CD4-positive, alpha-beta memory T cell (primary cell): ENCODE measurements at places on chromosomes 11 and 22. TPM values are rescaled to one million over a fixed set of nuclear protein-coding genes. Genes with fewer than 3 reads are reported as not detected.

Gene FADS1
- total RNA-seq, result 2.2 TPM

Gene CST6
- total RNA-seq, result not detected

GRCh38 chr22:42217019-42217751 is 53.3 kb downstream of the TCF20 start:
- H3K27ac ChIP-seq, result peak overlapping the region; percentile 48
- no peak overlapping the region for H3K4me3 ChIP-seq
- peaks cover 30% of the 10 kb centered on the region for H3K36me3 ChIP-seq
- DNase-seq, result no peak
- H3K27me3 ChIP-seq, result no peaks in the 10 kb centered on the region
- H3K4me1 ChIP-seq, result peaks cover 55% of the 10 kb centered on the region

DNA sequence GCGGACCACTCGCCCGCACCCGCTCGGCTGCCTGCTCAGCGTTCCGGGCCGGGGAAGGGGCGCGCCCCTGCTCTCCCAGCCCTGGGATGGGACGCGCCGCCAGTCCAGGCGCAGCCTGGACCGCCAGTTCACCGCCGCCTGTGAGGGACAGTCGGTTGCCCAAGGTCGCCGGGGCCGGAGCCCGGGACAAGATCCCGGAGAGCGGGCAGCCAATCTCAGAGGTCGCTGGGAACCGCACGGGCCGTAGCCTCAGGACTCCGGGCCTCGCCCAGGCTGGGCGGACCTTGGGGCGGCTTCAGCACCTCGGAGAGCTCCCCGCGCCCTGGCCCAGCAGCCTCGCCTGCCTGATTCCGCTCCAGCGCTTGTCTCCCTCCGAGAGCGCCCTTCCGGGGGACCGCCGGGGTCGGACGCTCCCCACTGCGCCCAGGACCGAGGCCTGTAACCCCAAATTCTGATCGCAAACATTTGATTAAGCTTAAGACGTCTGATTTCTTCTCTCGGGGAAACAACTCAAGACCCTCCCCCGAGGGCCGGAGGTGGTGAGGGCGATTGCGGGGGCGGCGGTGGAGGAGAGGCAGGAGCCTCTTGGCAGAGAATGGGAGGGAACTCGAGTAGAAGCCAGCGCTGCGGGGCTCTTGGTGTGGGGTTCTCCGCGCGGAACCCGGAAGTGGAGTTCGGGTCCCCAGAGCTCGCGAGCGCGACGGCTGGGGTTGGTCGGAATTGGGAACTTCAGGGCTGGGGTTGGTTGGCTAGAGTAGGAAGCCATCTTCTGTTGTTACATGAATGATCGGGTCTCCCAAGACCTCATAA is 1.1 kb upstream of the CHRM4 start:
- peaks cover 23% of the 10 kb centered on the region for H3K27me3 ChIP-seq
- peak; percentile 76 for DNase-seq
- H3K4me1 ChIP-seq, result peaks cover 42% of the 10 kb centered on the region
- no peak overlapping the region for H3K4me3 ChIP-seq

Gene CCDC15
- 2.6 TPM for total RNA-seq

Gene CHEK1
- total RNA-seq, result 1.7 TPM

- no peak overlapping the region for H3K4me3 ChIP-seq
- H3K27ac ChIP-seq, result no peak overlapping the region
- DNase-seq, result no peak
- peaks cover 43% of the 10 kb centered on the region for H3K4me1 ChIP-seq
- no peaks in the 10 kb centered on the region for H3K36me3 ChIP-seq
Observed at GRCh38 chr11:12084256-12084655, 26.1 kb upstream of the MICAL2 start.

Gene HIPK3
- total RNA-seq, result 92.0 TPM

DNA sequence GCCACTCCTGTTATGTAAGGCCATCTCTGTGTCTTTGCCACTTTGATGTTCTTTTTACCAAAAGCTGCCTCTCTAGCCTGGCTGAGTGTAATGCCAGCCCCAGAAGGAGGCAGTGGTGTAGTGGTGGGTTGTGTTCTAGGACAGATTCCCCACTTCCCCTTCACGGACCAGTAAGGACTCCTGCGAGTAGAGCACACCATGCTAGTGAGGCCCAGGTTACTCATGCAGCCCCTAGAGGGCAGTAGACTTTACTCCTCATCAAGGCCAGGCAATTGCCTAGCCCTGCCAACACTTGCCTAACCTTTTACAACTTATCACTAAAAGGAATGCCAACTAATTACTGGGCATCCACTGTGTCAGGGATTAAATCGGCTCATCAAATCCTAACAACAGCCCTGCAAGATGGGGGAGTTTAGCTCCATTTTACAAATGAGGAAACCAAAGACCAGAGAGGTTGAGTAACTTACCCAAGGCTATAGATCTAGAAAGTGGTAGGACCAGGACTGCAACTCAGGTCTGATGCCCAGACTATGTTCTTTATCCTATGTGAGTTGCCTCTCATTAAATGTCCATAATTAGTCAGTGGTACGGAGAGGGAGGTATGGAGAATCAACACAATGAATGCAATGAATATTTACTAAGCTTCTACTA is 75.3 kb downstream of the APIP start:
- H3K36me3 ChIP-seq, result no peaks in the 10 kb centered on the region
- no peak for DNase-seq
- H3K4me1 ChIP-seq, result no peaks in the 10 kb centered on the region
- H3K27ac ChIP-seq, result no peak overlapping the region

Gene OR6A2
- not detected for total RNA-seq

Gene F2
- total RNA-seq, result not detected

DNA sequence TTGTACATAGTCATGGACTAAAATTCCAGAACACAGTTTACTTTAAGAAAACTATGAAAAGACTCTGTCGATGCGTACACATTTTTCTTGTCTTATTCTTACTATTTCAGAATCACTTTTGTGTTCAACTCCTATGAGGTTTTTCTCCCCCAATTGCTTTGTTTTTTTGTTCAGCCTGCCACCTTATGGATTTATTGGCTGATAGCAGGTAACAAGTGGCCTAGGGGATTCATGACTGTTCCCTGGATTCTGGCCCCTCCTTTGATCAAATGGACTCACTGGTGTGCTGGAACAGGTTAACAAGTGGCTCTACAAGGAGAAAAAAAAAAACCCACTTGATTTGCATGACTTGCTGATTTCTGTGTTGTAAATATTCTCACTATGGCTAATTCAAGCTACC is 10.6 kb downstream of the MMP20 start:
- no peaks in the 10 kb centered on the region for H3K27me3 ChIP-seq
- H3K36me3 ChIP-seq, result no peaks in the 10 kb centered on the region
- H3K27ac ChIP-seq, result no peak overlapping the region
- DNase-seq, result no peak
- H3K4me1 ChIP-seq, result no peaks in the 10 kb centered on the region

DNA sequence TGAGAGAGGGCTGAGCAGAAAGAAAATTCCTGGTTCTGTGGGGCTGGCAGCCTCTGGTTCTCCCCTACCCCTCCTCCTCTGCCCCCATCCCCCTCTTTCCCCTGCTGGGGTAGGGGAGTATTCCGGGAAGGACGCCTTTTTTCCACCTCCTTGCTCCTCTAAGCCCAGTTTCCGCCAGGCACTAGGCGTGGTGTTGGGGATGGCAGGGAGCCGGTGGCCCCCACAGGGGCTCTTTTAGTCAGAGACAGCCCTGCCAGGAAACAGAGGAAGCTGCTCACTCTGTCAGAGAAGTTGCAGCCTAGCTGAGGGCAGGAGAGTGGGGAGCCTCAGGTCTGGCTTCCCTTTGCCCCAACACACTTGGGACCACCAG is 15.6 kb upstream of the ARHGEF17 start:
- H3K27me3 ChIP-seq, result no peaks in the 10 kb centered on the region
- H3K27ac ChIP-seq, result no peak overlapping the region
- no peak overlapping the region for H3K4me3 ChIP-seq
- H3K36me3 ChIP-seq, result no peaks in the 10 kb centered on the region
- no peak for DNase-seq
